CD4-positive, alpha-beta T cell treated with Interleukin-17A for 1 hour (primary cell): ENCODE measurements at places on chromosomes 13 and 19.

DNA sequence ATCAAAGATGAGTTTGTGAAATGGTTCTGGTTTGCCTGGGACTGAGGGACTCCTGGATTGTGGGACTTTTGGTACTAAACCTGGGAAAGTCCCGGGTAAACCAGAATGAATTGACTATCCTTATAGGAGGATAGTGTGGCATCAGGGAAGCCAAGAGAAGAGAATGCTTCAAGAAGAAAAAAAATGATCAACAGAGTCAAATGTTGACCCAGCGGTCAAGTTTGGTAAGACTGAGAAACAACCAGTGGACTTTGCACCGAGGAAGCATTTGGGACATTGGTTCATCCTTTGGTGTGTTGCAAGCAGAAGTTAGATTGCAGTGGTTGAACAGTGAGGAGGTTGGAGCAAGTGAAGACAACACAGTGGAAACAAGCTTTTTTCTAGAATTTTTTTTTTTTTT, 33.5 kb downstream of the CLEC17A start:
- DNase-seq, result no peak

DNA sequence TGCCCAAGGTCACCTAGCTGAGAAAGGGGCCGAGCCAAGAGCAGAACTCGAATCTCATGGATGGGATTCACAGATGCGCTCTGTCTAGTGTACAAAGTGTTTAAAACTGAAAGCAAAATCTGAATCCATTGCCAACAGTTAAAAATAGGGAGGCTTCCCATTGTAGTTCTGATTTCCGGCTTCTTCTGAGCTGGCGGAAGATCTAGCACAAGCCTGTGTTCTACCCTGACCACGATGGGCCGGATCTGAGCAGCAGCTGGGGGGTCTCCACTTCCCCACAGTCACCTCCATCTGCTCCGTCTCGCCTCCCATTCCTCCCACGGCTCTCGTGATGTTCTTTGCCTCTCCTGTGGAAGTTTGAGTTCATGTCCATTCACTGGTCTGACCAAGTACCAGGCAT, 2.4 kb downstream of the CACNG8 start:
- DNase-seq, result no peak

GRCh38 chr13:43687038-43687437, 99.7 kb downstream of the ENOX1 start:
- DNase-seq, result no peak

GRCh38 chr19:40612831-40613689, 11.9 kb downstream of the LTBP4 start:
- DNase-seq, result peak; percentile 76

DNA sequence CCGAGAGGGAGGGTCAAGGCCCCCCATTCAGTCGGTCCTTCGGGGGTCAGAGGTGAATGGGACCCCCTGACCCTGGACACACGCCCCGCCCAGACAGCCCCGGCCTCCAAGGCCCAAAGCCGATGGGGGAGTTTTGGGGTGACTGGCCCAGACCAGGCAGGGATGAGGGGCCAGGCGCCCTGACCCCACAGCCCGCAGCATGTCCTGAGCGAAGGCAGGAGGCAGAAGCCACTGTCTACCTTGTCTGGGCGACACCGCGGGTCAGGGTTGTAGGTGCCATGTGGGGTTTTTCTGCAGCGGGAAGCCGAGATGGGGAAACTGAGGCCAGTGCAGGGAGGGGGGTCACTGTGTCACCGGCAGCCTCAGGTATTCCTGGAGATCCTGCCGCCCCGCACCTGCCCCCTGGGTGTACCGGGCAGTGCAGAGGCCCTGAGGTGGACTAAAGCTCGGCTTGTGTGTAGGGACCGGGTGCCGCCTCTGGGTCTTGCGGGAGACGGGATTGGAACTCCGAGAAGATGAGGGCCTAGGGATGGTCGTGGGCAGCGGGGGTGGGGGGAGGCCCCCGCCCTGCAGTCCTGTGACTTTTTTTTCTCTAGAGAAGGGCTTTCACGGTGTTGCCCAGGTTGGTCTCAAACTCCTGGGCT, 8.5 kb downstream of the ARID3A start:
- DNase-seq, result no peak

DNA sequence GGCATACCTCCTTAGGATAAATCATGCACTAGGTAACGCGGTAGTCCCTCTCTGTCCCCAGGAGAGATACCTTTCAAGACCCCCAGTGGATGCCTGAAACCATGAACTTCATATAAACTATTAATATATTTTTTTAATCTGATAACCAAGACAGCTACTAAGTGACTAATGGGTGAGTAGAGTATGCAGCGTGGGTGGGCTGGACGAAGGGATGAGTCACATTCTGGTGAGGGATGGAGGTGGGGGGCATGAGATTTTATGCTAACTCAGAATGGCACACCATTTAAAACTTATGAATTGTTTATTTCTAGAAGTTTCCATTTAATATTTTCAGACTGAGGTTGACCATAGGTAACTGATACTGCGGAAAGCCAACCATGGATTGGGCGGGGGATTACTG, 46.2 kb downstream of the CDK8 start:
- no peak for DNase-seq

DNA sequence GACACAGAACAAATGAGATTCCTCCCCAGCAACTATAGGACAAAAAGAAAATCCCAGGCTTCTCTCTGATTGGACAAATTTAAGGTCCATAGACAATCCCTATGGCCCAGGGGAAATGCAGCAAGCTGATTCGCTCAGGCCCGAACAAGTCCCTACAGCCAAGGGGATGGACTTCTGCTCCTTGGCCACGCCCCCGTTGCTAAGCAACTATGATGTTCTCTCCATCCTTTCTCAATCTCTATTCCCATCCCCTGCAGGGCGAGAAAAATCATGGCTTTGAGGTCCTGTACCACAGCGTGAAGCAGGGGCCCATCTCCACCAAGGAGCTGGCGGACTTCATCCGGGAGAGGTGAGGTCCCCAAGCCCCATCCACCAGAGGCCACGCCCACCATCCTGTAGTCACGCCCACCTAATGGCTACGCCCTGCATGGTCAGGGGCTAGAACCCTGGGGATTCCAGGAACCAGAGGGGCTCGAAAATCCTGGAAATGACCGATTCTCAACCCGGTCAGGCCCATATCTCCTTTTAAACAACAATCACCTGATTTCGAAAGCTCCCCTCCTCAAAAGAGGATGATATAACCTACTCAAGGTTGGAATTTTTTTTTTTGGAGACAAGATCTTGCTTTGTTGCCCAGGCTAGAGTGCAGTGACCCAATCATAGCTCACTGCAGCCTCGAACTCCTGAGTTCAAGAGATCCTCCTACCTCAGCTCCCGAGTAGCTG, 11.4 kb downstream of the FCHO1 start:
- peak; percentile 17 for DNase-seq

DNA sequence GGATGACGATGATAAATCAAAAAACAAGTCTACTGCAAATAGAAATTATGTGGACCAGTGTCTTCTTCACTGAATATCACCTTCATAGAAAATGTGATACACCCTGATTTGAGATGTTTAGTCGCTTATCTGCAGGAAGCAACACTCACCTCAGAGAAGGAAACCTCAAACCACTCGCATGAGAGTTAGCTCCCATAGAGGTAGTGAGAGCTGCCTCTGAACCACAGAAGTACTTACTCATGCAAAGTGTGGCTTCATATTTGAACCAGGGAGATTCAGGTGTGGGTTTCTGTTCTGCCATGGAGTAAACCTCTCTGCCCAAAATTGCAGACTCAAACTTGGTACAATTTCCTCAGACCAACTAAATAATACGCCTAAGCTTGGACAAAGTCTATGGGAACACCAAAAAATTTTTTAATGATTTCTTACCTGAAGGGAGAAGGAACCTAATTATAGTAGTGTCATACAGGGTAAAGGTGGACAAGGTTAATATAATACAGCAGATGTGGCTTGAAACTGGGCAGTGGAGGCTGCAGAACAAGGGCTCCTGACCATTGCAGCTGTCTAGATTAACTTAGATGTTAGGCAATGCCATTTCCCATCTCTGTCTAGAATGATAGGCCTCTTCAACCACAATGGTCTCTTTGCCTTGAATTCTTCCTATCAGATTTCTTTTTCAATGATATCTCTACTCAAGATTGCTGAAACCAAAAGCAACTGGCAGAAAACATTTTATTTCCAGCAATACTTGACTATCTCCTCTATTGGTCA, 29.6 kb upstream of the RCBTB2 start:
- DNase-seq, result peak; percentile 88

GRCh38 chr19:58582985-58583384, 9.8 kb upstream of the MZF1 start:
- no peak for DNase-seq

DNA sequence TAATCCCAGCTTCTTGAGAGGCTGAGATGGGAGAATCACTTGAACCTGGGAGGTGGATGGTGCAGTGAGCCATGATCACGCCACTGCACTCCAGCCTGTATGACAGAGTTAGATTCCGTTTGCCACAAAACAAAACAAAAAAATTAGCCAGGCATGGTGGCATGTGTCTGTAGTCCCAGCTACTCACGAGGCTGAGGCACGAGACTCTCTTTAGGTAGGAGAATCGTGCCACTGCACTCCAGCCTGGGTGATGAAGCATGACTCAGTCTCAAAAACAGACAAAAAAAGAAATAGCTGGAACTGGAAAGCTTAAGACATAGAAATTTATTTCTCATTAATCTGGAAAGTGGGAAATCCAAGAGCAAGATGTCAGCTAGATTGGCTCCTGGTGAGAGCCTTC, 20.2 kb upstream of the ZNF808 start:
- no peak for DNase-seq

DNA sequence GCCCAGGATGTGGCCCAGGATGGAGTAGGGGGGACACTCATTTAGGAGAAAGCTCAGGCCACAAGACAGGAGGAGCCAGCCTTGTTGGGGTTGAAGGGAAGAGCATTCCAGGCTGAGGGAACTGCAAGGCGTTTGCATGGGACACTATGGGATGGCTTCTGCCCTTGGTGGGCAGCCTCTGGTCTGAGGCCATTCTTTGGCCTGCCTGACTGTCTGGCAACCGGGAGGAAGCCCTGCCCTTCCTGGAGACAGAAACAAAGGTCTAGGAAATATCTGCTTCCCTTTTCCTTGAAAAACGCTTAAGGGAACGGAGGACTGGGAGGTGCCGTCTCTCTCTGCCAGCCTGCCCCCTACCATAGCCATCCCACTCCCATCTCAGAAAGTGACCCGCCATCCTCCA, 2.8 kb upstream of the ICAM1 start:
- DNase-seq, result no peak

- peak; percentile 5 for DNase-seq
Observed at GRCh38 chr13:77184455-77184854, 142.4 kb downstream of the MYCBP2 start.

- no peak for DNase-seq
Observed at GRCh38 chr19:2652504-2653099, 49.9 kb downstream of the GNG7 start.

- no peak for DNase-seq
Observed at GRCh38 chr19:32627714-32628270, 46.8 kb downstream of the PDCD5 start.

DNA sequence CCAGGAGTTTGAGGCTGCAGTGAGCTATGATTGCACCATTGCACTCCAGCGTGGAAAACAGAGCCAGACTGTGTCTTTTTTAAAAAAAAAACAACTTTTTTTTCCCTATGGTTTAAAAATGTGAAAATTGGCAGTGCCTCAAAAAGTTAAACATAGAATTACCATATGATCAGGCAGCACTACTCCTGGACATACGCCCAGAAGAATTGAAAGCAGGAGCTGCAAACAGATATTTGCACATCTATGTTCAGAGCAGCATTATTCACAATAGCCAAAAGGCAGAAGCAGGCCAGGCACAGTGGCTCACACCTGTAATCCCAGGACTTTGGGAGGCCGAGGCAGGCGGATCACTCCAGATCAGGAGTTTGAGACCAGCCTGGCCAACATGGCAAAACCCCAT, 3.8 kb upstream of the RETN start:
- DNase-seq, result no peak

- DNase-seq, result no peak
Observed at GRCh38 chr13:99813336-99814095, 158.1 kb downstream of the ZIC5 start.

- DNase-seq, result no peak
Observed at GRCh38 chr19:1483131-1483978, 4.3 kb upstream of the C19orf25 start.

- no peak for DNase-seq
Observed at GRCh38 chr13:73449252-73449651, 390.4 kb downstream of the KLF5 start.

- DNase-seq, result no peak
Observed at GRCh38 chr13:83085186-83085900, 796.9 kb downstream of the SLITRK1 start.

DNA sequence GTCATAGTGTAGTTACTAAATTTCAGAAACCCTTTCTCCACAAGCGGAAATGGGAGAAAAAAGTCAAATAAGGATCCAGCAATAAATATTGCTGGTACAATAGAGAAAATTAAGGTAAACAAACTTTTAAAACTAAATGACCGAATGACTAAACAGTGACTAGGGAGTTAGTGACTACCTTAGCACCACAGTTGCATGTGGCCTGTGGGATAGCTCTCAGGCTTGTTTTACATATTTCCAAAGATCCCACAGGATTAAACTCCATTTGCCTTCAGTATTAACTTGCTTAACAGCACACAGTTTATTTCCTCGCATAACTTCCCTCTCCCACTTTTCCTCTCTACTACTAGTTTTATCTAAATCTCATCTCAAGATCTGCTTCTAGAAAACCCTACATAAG, 824.3 kb upstream of the KLHL1 start:
- no peak for DNase-seq
